ENCODE measurements at places on chromosomes 12 and 14.

GRCh38 chr12:2970744-2971143 is 11.5 kb downstream of the TEAD4 start:
- no peak for DNase-seq

DNA sequence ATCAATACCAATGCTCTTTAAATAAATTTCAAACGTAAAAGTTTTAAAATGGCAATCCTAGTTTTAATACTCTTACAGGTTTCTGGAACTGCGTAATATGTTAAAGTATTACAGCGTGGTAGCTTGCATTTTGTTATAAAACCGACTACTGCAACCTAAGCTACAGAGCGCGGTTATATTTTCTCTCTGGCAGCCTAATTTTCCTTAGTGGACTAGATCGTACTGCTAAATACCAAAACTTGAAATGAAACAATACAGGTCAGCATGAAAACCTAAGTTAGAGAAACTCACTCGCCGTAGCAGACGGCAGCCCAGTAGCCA is 1.2 kb downstream of the CCDC92 start:
- DNase-seq = no peak

DNA sequence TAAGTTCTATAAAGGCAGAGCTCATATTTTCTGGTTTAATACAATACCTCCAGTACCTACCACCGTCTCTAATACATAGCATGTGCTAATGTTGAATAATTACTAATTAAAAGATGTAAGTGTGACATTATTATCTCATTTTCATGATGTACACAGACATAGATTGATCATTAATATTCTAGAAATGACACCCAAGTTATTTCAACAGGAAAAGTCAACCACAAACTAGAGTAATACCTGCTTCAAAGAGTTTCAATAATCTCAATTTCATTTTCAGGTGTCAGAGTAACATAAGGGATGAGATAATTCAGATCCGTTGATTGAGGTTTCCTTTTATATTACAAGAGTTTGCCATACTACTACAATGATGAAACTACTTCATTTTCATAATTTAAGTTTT is 388.9 kb downstream of the SOX5 start:
- no peak for DNase-seq

DNA sequence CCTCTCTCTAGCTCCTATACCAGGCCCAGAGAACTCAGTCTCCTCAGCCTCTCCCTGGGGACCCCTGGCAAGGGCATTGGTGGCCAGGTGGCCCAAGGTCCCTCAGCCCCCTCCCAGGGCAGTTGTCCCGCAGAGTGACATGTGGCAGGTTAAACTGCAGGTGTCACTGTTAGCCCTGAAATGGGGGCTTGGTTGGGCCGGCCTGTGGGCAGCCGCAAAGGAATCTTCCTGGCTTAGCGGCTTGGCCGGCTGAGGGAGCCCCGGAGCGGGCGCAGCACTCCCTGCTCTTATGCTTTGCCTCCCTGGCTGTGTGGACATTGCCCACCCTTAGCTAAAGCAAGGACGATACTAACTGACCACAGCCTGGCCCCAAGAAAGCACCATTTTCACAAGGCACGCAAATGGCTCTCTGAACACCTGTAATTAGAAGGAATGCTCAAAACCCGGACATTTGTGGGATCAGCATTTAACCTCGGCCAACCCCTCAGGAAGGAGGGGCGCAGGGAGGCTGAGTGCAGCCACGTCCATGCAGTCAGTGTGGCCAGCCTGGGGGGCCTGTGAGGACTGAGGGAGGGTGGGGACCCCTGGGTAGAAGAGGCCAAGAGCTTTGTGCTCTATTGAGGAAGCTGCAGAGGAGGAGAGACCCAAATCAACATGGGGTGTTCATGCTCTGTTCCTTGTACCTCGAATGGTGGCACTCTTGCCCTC is 82.2 kb downstream of the PAPOLA start:
- DNase-seq = no peak

DNA sequence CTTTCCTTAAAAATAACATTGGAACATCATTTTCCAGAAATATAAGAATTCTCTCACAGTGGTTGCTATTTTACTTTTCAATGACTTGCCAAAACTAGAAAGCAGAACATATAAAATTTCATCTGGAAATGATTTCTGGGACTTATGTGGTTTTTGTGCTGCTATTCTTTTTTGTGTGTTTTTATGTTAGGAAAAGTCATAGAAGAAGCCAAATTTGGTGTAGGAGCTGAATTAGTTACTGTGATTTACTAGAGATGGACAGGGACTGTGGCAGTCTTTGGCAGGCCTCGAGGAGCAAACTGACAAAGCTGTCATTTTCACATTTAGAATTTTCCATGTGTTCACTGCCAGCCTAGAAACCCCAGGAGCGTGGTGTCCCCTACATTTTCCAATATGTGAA is 38.3 kb upstream of the LDHB start:
- DNase-seq = no peak

DNA sequence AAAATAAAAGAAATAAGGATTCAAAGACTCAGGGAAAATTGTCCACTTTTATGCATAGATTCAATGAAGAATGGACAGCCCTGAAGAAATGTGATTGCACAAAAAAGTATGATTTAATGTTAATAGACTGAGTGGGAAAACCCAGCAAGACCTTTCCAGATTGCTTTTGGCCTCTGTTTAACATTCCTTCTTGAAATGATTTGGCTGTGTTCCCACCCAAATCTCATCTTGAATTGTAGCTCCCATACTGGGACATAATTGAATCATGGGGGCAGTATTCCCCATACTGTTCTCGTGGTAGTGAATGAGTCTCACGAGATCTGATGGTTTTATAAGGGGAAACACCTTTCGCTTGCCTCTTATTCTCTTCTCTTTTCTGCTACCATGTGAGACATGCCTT is 1316.9 kb upstream of the SEL1L start:
- DNase-seq = no peak

DNA sequence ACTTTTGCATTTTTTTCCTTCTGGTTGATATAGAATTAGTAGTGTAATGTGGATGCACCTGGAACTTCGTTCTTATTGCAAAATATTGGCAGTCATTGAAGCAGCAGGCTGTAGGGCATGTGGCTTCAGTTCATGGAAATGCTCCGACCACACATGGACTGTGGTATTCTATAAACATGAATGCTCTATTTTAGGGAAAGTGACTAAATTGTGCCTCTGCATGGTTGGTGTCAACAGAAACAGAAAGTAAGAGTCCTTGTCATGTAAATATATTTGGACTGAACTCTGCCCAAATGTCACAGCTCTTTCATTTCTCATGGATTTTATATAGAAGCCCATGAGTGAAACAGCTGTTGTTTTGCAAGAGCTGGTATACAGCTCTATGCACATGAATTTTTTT is 917.0 kb downstream of the LRFN5 start:
- DNase-seq = no peak
